Cardiac fibroblast (primary cell): ENCODE measurements at places on chromosomes 16 and 17.
A peak's percentile ranks its signal among the peaks of the same experiment; 100 is the strongest.

- DNase-seq: no peak
Observed at GRCh38 chr17:60128171-60128859, 21.5 kb upstream of the CA4 start.

- peak; percentile 58 for DNase-seq
Observed at GRCh38 chr16:85275533-85276249, 163.4 kb upstream of the CIBAR2 start.

GRCh38 chr16:51755039-51755501 lies 604.0 kb upstream of the SALL1 start:
- DNase-seq: no peak

GRCh38 chr17:67290711-67291291 lies 45.8 kb upstream of the HELZ start:
- no peak for DNase-seq

GRCh38 chr17:73422121-73422520 lies 110.3 kb upstream of the CDC42EP4 start:
- DNase-seq: no peak

GRCh38 chr16:68155425-68155824 lies 70.3 kb downstream of the NFATC3 start:
- no peak for DNase-seq

DNA sequence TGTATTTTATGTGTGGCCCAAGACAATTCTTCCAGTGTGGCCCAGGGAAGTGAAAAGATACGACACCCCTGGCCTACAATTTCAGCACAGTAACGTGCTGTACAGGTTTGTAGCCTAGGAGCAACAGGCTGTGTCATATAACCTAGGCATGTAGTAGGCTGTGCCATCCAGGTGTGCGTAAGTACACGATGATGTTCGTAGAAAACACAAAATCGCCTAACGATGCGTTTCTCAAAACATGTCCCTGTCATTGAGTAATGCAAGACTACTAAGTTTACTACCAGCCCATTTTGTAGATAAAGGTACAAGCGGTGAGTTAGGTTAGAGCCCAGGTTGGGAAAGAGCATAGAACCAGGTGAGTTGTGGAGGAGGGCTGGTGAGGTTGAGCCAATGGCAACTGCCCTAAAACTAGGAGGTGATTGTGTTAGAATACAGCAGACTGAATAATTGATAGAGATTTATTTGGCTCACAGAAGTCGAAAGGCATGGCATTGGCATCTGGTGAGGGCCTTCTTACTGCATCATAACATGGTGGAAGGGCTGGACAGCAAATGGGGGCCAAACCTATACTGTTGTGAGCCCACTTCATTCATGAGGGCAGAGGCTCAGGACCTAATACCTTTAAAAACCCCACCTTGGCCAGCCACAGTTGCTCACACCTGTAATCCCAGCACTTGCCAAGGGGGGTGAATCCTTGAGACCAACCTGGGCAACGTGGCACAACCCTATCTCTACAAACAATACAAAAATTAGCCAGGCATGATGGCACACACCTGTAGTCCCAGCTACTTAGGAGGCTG lies 4.2 kb downstream of the EIF1 start:
- DNase-seq: peak; percentile 31

- no peak for DNase-seq
Observed at GRCh38 chr17:71503710-71504465, 616.9 kb upstream of the SOX9 start.

- no peak for DNase-seq
Observed at GRCh38 chr16:29992344-29992967, 3.0 kb downstream of the HIRIP3 start.

DNA sequence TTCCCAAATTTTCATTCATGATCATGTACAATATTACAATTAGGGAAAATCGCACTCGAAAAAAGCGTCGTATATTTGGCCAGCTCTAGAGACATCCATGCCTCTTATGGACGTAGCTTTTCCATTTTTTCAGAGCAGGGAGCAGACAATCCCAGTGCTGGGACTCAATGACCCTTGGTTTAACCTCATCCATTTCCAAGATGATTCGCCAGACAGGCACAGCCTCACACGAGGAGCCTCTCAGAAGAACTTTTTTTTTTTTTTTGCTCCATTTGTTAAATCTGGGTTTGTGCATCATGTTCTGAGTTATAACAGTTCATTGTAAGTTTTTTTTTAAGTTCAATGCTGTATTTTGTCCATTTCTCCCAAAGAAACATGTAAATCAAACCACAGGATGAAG lies 92.1 kb downstream of the ZDHHC7 start:
- DNase-seq: no peak

DNA sequence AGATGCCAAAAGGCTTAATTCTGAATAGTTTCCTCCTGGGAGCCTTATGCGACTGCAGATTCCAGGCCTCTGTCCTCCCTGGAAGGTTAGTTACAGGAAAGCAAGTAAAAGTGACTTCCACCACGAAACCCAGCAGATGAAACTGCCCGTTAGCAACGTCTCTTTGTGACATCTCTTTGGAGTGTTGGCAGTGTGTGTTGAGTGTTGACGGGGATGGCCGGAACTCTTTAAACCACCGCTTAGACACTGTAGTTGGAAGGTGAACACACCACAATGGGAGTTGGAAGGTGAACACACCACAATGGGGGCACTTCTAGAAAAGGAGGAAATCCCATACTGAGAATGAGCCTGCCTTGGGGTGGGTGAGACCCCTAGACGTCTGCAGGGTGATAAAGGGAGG lies 858 bp downstream of the SKAP1 start:
- DNase-seq: no peak

GRCh38 chr17:51508048-51508447 lies 247.7 kb downstream of the UTP18 start:
- DNase-seq: no peak

DNA sequence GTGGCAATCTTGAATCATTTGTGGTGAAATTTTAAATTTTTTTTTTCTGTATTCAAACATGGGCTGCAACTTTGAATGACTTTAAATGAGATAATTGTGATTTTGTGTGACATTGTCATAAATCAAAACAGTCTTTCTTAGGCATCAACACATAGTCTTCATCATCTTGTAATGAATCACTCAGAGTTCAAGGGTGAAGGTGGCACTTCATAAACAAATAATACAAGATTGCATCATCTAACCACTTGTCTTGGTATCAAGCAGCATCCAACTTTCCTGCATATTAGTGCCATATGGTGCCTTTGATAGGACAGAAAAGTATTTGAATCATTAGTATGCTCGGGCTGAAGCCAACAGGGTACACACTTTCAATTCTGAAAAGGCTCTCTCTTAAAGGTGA lies 392.4 kb upstream of the GOT2 start:
- DNase-seq: no peak

GRCh38 chr17:76917829-76918228 lies 49.6 kb downstream of the MGAT5B start:
- DNase-seq: no peak

GRCh38 chr17:40645943-40646342 lies 1.7 kb downstream of the SMARCE1 start:
- no peak for DNase-seq

- DNase-seq: peak; percentile 27
Observed at GRCh38 chr17:65254166-65254565, 117.0 kb downstream of the RGS9 start.

DNA sequence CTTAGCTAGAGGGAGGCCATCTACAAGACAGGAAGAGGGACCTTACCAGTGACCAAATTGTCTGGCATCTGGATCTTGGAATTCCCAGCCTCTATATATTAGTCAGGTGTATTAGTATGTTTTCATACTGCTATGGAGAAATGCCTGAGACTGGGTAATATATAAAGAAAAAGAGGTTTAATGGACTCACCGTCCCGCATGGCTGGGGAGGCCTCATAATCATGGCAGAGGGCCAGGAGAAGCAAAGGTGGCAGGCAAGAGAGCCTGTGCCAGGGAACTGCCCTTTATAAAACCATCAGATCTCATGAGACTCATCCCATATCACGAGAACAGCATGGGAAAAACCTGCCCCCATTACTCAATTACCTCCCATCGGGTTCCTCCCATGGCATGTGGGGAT lies 500.2 kb downstream of the SHISA9 start:
- no peak for DNase-seq

DNA sequence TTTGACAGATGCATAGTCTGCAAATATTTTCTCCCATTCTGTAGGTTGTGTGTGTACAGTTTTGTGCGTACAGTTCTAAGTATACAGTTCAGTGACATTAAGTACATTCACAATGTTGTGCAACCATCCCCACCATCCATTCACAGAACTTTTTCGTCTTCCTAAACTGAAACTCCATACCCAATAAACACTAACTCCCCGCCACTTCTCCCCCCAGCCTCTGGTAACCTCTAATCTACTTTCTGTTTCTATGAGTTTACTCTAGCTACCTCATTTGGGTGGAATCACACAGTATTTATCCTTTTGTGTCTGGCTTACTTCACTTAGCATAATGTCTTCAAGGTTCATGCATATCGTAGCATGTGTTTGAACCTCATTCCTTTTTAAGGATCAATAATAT lies 14.3 kb downstream of the PIK3R5 start:
- no peak for DNase-seq

DNA sequence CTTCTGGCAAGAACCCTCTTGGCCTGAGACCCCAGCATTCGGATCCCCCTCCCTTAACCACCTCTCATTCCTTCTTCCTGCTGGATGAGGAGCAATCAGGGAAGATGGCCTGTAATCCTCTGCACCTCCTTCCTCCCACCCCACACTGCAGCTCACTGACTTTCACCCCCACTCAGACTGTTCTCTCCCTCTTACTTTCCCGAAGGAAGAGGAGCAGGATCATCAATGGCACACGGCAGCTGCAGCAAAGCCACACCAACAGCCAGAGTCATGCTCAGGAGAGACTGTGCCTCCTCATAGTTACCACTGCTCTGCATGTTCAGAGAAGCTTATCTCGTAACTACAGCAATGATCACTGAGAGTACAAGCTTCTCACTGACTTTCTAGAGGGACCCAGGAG lies 10.1 kb upstream of the TMEM101 start:
- no peak for DNase-seq

DNA sequence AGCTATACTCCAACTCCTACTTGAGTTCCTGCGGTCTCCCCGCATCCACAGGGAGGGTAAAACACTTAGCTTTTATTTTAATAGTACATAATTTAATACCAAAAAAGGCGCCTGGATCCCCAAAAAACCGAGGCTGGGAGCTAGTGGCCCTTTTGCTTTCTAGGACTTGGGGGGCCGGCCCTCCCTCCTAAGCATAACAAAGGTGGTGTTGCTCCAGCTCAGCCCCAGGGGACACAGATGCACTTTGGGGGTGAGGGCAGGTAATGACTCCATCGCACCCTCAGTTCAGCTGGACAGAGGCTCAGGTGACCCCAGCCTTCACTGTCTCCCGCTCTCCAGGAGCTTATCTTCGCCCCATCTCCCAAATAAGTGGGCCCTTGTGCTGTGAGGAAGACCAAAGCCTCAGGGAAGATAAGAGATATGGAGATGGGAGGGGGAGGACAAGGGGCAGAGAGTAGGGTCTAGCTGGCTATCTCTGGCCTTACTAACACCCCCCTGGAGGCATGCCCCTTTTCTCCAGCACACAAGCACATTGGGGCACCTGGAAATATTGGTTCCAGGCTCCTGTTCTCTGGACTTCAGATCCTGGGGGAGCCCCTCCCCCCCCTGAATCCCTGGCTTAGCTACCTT lies 2.8 kb upstream of the NHERF1 start:
- no peak for DNase-seq

- peak; percentile 58 for DNase-seq
Observed at GRCh38 chr17:40069751-40070708, 7.3 kb downstream of the THRA start.

GRCh38 chr16:86214326-86215232 lies 295.7 kb upstream of the FOXF1 start:
- no peak for DNase-seq

DNA sequence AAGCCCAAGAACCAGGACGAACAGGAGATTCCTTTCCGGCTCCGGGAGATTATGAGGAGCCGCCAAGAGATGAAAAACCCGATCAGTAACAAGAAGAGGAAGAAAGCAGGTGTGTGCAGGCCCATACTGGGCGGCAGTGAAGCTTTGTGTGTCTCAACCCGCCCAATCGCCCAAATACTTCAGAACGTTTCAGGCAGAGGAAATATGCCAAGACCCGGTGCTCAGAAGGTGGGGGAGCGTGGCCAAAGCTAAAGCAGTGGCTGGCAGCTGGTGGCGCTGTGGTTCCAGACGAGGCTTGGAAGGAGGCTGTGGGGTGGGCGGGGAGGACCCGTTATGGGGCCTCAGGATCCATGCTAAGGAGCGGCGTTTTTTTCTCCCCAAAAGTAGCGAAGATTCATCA lies 1.2 kb downstream of the CCDC137 start:
- DNase-seq: no peak

DNA sequence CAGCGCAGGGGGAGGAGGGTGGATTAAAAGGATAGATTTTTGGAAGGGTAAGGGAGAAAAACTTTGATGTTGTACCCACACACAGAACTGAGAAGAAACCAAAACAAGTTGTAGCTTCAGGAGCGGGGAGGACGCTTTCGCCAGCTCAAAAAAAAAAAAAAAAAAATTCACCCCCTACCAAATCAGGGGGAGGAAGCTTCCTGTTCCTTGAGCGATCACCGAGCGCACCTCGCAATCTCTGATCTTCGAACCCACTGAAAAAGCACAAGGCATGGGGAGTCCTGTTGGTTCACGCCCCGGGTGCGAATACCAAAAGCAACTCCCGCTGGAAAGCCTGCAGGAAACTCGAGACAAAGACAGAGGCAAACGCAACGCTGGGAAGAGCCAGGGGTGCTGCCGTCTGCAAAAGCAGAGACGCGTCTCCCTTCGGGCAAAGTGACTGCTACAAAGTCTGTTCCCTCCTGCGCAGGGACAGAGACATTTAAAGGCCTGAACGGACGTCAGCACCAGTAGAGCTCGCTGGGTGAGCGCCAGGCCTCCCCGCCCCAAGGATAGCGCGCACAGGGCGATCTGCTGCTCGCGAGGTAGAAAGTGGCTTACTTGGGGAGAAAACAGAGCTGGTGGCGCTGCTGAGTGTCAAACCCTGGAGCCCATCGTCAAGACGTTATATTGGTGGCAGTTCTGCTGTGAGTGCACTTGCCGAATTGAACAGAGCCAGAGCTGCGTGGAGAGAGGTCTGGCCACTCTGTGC lies 190.4 kb downstream of the USP22 start:
- peak; percentile 24 for DNase-seq

DNA sequence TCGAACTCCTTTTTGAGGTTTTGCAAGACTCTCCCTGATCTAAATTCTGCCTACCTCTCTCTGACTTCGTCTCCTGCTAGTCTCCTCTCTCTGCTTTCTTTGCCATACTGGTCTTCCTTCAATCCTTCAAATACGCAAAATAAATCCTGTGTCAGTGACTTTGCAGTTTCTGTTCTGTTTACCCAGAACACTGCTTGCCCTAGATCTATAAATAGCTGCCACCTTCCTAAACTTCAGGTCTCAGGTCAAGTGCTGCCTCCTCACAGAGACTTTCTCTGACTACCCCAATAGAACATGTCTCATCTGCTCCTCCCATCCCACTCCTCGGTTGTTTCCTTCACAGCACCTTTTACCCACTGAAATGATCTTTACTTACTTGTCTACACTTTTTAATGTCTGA lies 78.9 kb downstream of the TRIM37 start:
- DNase-seq: no peak

- no peak for DNase-seq
Observed at GRCh38 chr17:71098071-71098470, 928.7 kb downstream of the KCNJ2 start.

- peak; percentile 28 for DNase-seq
Observed at GRCh38 chr17:69561462-69561861, 147.0 kb downstream of the MAP2K6 start.
